ENCODE measurements at places on chromosomes 7 and 10.

DNA sequence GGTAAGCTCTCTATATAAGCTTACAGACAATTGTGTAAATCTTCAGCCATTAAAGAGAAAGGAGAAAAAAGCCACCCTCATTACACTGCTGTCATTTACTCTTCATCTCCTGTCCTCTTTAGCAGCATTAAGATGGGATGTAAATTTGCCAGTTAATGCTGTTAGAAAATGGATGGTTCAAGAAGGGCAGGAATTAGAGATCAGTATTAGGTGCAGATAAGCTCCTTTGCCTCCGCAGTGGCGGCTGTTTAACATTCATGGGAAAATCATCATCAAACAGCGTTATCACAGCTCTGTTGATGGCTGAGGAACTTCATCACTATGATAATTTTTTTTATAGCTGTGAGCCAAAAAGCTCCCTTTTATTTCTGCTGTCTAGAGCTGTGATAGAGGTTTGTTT is 61.8 kb upstream of the FAM204A start:
- no peak for DNase-seq

- peak; percentile 26 for DNase-seq
Measured at GRCh38 chr10:109956454-109957091, 33.3 kb upstream of the XPNPEP1 start.

DNA sequence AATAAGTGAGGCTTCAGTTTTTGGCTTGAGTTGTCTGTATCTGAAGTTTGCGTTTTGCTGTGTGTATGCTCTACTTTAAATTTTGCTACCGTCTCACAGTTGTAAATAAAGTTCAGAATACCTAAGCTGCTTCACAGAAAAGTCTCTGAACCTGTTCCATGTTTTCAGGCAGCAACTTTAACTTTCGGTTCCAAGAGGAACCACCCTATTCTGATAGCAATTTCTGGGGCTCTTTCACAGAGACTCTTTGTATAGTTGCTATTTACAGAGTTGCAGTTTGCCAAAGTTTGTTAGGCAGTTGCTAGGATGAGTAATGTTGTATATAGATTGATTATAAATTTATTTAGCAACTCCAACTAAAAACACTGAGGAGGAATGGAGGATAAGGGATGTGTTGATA is 5.7 kb downstream of the FAM221A start:
- DNase-seq = no peak

DNA sequence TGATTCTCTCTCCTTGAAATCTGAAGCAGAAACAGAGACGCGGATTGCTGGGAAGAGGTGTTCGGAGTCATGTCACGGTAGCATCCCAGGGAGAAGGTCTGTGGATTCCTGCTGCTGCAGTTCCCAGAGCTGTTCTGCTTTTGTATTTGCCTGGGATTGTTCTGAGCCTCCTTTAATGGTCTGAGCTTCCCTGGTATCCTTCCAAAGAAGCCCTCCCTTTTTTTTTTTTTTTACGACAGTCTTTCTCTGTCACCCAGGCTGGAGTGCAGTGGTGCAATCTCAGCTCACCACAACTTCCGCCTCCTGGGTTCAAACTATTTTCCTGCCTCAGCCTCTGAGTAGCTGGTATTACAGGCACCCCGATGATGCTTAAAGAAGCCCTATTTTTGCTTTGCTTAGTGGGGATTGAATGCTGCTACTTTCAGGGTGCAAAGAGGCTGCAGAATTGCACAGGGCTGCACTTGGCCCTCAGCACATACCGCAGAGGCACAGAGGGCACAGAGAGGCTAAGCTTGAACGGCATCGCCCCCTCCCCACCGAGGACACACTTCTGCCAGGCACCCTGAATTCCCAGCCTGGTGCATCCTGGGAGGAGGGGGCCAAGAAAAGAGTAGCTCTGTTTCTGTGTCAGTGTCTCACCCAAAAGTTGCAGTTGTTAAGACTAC is 208.6 kb upstream of the GALNT17 start:
- DNase-seq = no peak

DNA sequence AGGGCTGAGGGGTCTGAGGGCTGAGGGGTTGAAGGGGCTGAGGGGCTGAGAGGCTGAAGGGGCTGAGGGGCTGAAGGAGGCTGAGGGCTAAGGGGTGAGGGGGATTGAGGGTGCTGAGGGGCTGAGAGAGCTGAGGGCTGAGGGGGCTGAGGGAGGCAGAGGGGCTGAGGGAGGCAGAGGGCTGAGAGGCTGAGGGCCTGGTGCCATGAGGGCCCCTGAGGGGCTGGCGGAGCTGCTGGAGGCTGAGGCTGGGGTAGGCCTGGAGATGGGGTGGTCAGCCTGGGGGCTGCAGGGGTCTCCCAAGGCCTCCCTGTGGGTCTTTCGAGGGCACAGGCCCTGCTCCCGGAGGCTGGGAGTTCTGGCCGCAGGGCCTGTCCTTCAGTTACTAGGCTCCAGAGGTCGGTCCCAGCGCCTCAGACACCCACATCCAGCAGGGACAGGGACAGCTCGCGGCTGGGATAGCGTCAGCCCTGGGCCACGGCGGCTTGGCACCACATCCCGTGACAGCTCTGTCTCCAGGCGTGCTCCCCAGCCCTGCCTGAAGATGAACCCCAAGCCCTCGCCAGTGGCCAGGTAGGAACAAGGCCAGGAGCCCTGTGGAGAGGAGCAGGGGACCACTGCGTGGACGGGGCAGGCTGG is 16.9 kb downstream of the MYO1G start:
- no peak for DNase-seq

- DNase-seq = no peak
Measured at GRCh38 chr7:138208864-138209263, 132.6 kb downstream of the AKR1D1 start.

DNA sequence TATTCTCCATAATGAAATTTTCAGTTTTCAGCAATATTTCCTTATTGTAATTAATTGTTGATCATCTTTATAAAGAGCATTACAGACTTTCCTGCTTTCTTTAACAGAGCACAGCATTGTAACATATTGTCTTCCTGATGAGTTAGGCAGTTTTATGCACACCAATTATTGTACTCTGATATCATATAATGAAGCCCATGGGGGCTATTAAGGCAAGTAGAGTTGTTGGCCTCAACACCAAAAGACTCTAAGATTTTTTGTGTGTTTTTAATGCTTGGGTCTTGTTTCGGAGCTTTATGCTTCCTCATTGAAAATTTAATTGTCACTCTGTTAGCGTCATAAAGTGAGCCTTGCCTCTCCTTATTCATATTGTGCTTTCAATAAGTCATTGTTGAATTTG is 49.2 kb upstream of the ARID5B start:
- DNase-seq = no peak

DNA sequence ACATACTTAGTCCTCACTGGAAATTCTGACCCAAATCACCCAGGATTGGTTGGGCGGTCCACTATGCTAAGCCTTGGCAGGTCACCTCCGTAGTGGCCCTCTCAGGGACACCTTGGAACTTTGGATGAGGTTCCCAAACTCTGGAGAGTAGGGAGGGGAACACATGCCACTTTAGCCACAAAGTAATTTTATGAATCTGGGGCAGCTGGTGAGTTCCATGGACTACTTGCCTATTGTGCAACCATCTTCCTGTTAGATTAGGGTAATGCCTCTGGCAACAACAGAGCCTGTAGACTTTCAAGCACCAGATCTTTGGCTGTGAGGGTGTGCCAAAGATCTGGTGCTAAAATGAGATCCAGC is 77.7 kb downstream of the ITGB8 start:
- DNase-seq = no peak

- no peak for DNase-seq
Measured at GRCh38 chr10:98655492-98655891, 208.8 kb upstream of the HPS1 start.

- no peak for DNase-seq
Measured at GRCh38 chr7:139618482-139619366, 95.2 kb downstream of the CLEC2L start.

DNA sequence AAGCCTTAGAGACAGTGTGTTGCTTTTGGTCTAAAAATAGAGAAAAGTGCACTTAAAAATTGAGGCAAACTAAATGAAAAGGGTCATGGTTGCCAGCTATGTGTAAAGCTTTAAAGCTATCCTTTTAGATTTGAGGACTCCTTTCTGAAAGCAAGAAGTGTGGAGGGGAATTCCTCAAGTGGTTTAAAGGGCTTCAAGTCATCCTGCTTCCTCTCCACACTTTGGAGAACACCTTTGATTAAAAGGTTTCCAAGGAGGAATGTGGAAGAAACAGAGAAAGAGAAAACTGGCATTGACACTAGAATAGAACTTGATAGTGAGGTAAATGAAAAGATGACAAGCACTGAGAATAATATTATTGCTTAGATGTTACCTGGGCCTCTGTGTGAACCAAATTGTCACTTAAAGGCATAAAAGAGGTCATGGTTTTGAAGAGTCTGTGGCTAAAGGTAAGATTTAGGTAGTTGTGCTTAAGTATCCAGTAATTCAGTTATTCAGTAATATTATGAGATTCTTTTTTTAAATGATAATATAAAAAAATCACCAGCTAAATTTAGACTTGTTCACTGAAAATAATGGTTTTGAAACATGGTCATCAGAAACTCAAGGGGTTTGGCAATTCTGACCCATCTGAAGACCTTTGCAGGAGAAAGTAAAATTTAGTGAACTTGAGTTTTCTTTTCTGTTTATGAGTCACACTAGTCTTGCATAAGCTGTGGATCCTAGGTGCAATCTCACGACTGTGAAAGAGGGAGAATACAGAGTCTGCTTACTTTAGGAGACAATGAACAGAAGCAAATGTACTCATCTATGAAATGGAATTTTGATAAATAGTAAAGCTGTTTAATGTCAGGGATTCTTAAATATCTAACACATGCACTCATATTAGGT is 466.0 kb downstream of the KIF20B start:
- no peak for DNase-seq

DNA sequence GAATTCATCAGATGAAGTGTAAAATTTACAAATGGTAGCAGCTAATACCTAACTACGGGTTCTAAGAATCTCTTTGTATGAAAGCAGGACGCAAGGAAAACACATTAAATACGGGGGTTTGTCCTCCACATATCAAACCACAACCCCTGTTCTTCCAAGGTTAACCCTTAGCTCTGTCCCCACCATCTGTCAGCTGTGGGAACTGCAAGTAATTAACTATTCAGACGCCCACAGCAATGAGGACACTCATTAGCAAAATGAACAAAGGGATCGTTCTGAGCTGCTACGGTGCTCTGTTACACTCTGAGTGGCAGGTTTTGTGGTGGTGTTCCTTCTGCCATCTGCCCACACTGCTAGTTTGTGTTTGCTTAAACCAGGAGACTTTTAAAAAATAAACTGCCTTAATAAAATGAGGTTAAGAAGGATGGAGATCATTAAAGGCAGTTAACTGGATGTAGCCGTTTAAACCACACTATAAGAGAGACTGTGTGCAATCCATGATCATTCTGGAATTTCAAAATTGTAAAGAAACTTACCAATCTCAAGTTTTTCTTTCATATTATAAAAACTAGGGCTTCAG is 51.4 kb downstream of the C10orf67 start:
- DNase-seq = no peak

DNA sequence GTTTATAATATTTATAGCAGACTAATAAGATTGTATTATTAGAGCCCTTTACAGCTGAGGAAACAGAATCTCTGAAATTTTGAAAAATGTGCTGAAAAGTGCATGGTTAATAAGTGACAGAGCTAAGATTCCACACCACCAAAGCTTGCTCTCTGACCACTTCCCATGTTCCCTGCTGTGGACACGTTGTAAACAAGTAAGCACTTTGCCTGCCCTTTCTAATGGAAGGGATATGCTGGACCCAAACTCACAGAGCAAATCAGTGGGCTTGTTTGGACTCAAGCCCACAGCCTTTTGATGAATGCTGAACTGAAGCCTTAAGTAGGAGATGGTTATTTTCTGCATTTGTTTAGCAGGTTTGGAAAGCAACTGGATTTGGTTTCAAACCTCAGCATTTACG is 214.0 kb upstream of the TMEM72 start:
- DNase-seq = no peak

DNA sequence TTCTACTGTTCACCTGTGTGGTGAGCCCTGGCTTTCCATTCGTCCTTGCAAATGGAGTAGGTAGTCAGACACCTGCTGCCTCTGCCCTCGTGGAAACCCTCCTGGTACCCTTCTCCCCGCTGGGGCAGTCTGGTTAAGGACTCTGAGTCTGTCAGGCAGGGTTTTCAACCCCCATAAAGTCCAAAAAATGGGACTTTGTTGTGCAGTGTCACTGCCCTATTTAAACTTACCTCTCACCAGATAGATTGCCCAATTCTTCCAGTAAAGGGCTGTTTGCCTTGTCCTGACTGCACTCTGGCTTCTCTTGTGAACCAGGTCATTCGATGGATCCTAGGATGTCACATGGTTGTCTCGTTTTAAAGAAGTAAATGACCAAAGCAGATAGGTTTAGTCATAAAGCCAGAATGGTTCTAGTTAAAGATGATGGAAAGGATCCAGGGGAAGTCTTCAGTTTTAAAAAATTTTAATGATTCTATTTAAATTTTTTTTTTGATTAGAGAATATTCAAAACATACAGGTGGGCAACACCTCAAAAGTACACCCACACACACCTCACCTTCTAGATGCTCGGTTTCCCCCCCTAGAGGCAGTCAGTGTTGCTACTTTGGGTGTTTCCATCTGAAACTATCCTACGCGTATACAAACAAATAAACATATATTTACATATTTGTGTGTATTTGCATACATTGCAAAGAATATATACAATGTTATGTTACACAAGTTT is 22.0 kb downstream of the TMEM176B start:
- no peak for DNase-seq

DNA sequence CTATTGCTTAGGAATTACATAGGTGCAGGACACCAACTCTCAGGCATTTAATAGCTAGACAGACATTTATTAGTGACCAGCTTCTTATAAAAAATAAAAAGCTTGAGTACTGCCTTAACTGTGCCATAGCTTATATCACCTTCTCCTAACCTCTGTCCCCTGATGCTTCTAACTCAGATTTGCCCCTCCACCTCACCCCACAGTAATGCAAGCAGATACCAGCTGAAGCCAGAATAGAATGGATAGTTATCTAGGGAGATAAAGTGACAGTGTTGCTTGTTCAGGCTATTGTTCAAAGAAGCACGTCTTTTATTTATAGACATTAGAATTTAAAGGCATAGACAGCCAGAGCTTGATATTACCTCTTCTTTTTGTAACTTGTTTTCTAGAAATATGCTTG is 99.6 kb upstream of the GLCCI1 start:
- no peak for DNase-seq

GRCh38 chr10:33257439-33258080 is 76.9 kb downstream of the NRP1 start:
- DNase-seq = peak; percentile 4

GRCh38 chr10:72742797-72743196 is 50.9 kb downstream of the MCU start:
- no peak for DNase-seq

- DNase-seq = no peak
Measured at GRCh38 chr7:20597339-20597738, 18.1 kb upstream of the ABCB5 start.

DNA sequence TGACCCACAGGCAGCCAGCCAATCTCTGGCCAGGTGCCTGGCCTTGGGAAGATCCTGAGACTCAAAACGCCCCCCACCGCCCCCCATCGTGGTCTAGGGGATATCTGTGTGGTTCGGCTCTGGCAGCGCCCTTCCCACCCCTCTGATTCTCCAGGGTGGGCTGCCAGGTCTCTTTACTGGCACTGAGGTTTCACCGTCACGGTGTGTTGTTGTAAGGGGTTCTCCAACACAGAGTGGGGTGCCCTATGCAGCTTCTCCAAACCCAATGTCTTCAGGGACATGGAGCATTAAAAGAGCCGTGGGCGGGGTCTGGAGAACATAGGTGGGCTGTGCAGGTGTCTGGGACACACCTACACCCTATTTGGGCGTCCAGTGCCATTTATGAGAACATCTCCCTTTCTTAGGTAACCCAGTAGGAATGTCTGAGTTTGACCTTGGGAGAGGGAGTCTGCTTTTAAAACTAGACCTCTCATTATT is 1.5 kb downstream of the MAFK start:
- no peak for DNase-seq

Data from DMS 273 treated with DMSO at 0.1 percent for 48 hours (cell line).